ENCODE measurements at places on chromosomes 13 and 19.
A peak's percentile ranks its signal among the peaks of the same experiment; 100 is the strongest.

DNA sequence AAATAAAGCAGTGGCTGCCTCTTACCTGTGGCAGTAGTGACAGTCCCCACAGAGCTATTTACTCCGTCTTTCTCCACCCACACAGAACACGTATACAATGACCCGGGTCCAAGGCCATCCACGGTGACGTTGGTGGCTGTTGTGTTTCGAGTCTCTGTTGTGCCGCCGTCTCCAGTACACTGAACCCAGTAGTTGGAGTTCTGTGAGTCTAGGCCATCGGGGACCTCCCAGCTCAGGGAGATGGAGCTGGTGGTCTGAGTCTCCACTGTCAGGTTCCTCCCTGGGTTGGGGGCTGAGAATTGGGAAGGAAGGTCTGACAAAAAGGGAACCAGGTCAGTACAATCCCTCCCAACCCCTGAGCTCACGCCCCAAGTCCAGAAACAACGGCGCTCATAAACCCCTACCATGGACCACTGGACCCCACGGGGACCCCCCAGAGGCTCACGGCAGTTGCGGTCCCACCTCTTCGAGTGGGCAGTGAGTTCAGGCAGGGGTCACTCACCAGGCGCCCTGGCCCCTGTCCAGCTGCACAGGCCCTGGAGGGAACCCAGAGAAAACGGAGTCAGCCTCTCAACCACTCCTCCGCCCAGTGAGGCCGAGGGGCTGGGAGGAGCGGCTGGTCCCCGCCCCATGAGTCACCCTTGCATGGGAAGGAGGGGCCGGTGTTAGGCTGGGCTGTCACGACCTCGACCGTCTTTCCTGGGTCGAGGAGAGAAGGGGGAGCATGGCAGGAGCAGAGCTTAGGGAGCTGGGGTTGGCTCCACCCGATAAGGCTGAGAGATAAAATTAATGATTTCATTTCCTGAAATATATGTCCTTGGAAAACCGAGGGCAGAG is 2.4 kb downstream of the PTPRH start:
- DNase-seq: peak; percentile 20

DNA sequence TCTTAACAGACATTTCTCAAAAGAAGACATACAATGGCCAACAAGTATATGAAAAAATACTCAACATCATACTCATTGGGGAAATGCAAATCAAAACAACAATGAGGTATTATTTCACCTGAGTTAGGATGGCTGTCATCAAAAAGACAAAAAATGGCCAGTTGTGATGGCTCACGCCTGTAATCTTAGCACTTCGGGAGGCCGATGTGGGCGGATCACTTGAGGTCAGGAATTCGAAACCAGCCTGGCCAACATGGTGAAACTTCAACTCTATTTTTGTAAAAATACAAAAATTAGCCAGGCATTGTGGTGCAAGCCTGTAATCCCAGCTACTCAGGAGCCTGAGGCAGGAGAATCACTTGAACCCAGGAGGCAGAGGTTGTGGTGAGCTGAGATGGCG is 22.0 kb downstream of the CEACAM16 start:
- DNase-seq: no peak

- DNase-seq: no peak
These were observed 28.5 kb upstream of the ARGLU1 start for GRCh38 chr13:106596275-106596937.

GRCh38 chr13:31115616-31116015 is 46.1 kb downstream of the HSPH1 start:
- DNase-seq: no peak

DNA sequence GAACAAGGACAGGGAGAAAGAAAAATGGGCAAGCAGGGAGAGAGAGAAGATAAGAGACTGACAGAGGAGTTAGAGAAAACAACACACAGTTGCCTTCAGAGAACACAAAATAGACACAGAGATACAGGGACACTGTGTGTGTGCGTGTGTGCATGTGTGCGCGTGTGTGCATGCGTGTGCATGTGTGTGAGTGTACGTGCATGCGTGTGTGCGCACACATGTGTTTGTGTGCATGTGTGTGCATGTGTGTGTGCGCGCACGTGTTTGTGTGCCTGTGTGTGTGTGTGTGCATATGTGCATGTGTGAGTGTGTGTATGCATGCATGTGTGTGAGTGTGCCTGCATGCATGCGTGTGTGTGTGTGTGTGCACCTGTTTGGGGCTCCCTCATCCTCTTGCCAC is 5.9 kb upstream of the PLAUR start:
- DNase-seq: no peak

DNA sequence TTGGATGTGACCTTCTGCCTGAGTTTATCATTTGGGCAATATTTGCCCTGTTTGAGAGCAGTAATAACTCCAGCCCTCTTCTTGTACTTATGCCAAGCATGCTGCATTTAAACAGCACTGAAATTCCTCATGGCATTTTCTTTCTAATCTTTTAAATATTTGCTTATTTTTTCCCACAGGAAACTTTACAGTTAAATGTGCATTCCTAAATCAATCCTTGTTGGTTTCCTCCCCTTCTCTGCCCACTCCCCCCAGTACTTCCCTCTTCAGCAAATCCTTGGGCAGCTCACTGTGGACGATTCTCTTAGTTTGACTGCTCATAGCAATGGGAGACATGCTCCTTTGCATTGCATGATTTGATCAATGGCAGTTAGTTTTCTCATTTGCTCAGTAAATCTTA is 68.7 kb downstream of the RAP2A start:
- DNase-seq: no peak

DNA sequence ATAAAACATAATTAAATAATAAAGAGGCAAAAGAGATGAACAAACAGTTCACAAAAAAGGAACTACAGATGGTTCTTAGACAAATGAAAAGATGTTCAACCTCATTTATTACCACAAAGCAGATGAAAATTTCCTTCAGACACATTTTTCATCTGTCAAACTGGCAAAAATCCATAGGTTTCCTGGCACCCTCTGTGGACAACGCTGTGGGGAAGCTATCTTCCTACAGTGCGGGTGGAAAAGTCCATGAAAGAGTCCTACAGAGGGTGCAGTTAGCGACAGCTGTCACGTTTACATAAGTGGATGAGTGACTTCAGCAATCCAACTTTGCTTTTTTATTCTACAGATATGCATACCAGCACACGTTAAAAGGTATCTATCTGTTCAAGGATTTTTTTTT is 30.3 kb upstream of the PDCD5 start:
- DNase-seq: no peak

- DNase-seq: no peak
These were observed 758 bp upstream of the ZNF888 start for GRCh38 chr19:52923778-52924593.

DNA sequence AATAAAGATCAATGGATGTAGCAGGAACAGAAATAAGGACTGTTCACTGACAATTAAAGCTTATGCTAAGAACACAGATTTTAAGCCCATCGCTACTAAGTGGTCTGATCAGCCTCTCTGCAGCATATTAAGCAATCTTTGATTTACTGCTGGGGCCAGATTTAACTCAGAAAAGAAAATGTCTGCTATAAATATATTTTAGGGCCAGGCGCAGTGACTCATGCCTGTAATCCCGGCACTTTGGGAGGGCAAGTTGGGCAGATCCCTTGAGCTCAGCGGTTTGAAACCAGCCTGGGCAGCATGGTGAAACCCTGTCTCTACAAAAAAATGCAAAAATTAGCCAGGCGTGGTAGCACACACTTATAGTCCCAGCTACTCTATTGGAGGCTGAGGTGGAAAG is 43.0 kb downstream of the METTL21C start:
- DNase-seq: no peak

DNA sequence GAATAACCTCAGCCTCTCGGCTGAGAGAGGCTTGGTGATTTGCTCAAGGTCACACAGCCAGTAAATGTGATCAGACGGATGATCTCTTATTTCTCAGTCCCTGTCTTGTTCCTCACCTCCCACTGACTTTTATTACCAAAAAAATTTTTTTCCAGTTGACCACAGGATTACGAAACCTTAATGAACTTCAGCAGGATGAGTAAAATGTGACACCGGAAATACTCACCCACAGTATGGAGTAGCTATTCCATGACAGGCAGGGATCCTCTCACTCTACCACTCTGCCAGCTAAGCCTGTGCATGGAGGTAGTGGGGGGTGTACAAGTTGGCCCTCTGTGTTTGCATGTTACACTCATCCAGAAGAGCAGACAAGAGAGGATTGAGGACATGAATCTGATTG is 916.4 kb downstream of the UQCRFS1 start:
- no peak for DNase-seq

GRCh38 chr13:112160558-112160957 is 93.6 kb downstream of the SOX1 start:
- DNase-seq: no peak

- DNase-seq: no peak
These were observed 125.0 kb downstream of the URI1 start for GRCh38 chr19:30066781-30067759.
